ENCODE measurements at places on chromosomes 4 and X. TPM values are rescaled to one million over a fixed set of nuclear protein-coding genes. Genes with fewer than 3 reads are reported as not detected.

DNA sequence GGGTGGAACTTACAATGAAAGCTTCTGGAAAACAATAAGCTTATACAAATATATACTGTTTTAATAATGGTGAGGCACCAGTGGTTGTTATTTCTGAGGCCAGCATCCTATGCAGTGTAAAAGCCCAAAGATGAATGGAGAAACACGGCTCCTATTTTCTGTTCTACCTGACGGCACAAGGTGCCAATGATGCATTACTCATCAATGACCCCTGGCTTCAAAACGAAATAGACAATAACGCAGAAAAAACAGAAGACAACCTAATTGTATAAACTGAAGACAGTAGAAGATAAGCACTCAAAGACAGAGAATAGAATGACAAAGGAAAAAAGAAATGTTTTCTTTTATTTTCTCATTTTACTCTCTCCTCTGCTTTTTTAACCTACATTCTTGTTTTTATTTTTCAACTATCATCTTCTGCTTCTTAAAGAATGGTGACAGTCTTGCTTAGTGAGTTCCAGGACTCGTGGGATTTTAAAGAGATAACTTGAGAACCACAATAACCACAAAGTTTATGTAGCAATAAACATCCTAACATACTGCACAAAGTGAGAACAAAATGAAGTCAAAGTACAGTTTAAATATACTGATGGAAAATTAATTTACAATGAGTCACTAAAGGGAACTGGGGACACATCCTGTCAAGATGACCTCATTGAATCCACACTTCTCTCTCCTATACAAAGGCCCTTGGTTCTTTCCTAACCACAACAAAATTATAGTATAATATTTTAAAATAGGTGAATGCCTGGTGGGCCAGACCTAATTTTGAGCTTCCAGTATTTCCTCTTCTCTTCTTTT, 169.8 kb downstream of the BTC start:
- H3K36me3 ChIP-seq = no peaks in the 10 kb centered on the region
- H3K27me3 ChIP-seq = no peaks in the 10 kb centered on the region
- no peak overlapping the region for H3K4me3 ChIP-seq
- H3K4me1 ChIP-seq = no peaks in the 10 kb centered on the region
- H3K27ac ChIP-seq = no peak overlapping the region
- no peak for DNase-seq

- H3K27ac ChIP-seq = no peak overlapping the region
- DNase-seq = no peak
- no peaks in the 10 kb centered on the region for H3K36me3 ChIP-seq
- H3K27me3 ChIP-seq = no peaks in the 10 kb centered on the region
- no peak overlapping the region for H3K4me3 ChIP-seq
- H3K4me1 ChIP-seq = no peaks in the 10 kb centered on the region
These were observed 97.6 kb upstream of the C1GALT1C1 start for GRCh38 chrX:120727452-120727851.

The MED12 gene
- total RNA-seq = 17.1 TPM

- no peaks in the 10 kb centered on the region for H3K36me3 ChIP-seq
- H3K27me3 ChIP-seq = no peaks in the 10 kb centered on the region
- H3K4me1 ChIP-seq = no peaks in the 10 kb centered on the region
- H3K4me3 ChIP-seq = no peak overlapping the region
These were observed 156.4 kb upstream of the GATB start for GRCh38 chr4:151917145-151917734.

DNA sequence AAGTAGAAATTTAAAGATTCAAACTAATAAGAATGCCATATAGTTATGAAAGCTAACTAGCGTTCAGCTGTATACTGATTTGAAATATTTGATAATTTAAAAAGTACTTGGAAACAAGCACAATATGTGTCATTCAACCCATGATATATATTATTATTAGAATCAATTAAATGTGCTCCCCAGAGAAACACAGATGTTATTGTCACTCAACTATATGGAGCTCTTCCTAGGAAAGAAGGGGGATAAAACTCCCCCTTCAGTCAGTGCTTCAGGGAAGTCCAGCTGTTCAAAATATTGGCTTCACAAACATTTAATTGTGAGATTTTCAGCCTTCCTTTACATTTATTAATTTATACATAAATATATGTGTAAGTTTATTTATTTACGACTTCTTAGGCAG, 135.9 kb downstream of the SLC4A4 start:
- no peaks in the 10 kb centered on the region for H3K4me1 ChIP-seq
- DNase-seq = no peak
- H3K4me3 ChIP-seq = no peak overlapping the region
- no peaks in the 10 kb centered on the region for H3K27me3 ChIP-seq
- no peak overlapping the region for H3K27ac ChIP-seq

- DNase-seq = no peak
- H3K27ac ChIP-seq = no peak overlapping the region
- H3K4me3 ChIP-seq = no peak overlapping the region
- no peaks in the 10 kb centered on the region for H3K36me3 ChIP-seq
These were observed 123.9 kb downstream of the DMD start for GRCh38 chrX:33087411-33087810.

DNA sequence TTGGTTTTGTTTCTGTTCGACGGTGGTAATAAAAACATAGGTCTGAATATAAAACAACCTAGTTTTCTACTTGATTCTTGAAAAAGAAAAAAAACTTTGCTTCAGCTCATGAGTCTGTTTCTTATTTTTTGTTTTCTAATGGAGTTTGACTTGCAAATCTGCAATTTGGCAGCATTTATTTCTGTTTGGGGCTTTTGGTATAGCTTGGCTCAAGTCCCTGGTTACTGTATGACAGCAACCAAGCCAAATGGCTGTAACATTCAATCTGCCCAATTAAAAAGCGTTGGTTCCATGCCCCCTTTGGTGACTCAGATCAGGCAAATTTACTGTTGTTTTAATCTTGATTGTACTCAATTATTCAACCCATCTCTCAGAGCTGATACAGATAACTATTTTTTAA, 263.4 kb downstream of the GRIA3 start:
- no peaks in the 10 kb centered on the region for H3K4me1 ChIP-seq
- no peak overlapping the region for H3K4me3 ChIP-seq
- H3K27ac ChIP-seq = no peak overlapping the region

The STOX2 gene
- total RNA-seq = 6.1 TPM

- H3K4me1 ChIP-seq = no peaks in the 10 kb centered on the region
- no peaks in the 10 kb centered on the region for H3K27me3 ChIP-seq
- no peaks in the 10 kb centered on the region for H3K36me3 ChIP-seq
- DNase-seq = no peak
These were observed 3.5 kb downstream of the SPOCK3 start for GRCh38 chr4:167230744-167231143.

- H3K27me3 ChIP-seq = no peaks in the 10 kb centered on the region
- H3K4me1 ChIP-seq = peaks cover 10% of the 10 kb centered on the region
- no peak for DNase-seq
These were observed 142.0 kb downstream of the CAMK2D start for GRCh38 chr4:113619526-113619925.

The FAM184B gene
- total RNA-seq = not detected

DNA sequence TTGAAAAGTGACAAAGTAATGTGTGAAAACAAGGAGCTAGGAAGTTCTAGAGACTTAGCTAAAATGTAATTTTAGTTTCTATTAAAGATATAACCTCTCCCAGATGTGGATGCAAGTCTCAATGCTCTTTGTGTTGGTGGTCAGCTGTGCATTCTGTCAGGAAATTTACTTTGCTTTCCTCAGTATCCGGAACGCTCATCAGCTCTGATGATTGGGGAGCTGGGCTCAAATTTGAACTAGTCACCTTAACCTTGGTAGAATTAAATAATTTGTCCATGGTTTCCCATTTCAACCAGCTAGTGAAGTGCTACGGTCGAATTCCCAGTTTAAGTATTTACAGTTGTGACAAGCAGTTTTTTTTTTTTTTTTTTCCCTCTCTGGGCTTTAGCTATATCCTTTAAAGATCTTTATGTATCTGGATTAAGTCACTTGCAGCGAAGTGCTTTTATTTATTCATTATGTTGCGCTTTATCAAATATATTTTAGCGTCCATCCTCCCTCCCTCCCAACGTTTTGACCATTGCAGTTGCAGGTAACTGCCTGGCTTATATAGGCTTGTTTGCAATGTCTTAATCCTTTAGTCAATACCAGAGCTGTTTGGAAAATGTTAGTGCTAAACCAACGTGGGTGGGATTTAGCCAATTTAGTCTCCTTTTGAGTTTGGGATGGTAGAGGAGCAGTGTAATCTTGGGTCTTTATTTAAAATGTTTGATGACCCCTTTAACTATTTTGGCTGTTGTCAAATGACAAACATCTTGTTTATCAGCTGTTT, 2.1 kb downstream of the OGT start:
- no peak for DNase-seq
- H3K27ac ChIP-seq = no peak overlapping the region
- peak overlapping the region; percentile 41 for H3K4me3 ChIP-seq
- H3K27me3 ChIP-seq = no peaks in the 10 kb centered on the region

DNA sequence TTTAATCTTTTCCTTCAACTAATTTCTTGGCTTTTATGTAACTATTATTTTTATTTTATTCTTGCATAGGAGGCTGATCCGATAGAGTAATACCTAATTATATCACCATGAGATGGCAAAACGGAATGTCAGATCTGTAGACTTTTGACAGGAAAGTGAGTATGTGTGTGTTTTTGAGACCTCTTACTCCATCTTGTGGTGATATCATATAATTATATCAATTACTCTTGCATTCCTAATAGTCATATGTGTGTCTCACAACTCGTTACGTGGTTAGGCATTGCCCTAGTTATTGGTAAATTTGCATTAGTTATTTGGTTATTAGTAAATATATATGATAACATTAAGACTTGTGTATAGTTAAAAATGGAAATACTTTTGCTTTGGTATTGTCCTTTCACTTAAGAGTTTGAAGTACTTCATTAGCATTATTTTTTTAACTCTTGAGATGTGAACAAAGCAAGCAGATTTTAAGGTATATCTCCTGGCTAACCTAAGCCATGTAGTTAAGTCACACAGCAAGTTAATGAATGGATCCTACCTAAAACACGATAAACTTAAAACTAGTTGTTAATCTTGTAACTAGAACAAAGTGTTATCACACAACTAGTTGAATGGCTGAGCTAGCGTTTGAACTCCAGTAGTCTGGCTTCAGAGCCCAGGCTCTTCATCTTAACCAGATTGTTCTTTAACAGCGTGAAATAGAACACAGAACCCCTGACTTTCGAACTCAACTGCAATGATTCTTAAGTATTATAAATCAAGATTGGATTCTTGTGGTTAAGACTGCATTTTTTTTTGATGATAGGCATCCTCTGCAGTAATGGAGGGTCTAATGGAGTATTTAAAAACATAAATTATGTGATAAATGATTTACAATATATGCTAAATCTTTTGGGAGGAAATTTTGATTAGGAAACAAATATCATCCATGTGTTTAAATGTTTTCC, 67.1 kb downstream of the PGRMC2 start:
- DNase-seq = no peak
- no peak overlapping the region for H3K27ac ChIP-seq
- H3K4me3 ChIP-seq = no peak overlapping the region
- H3K36me3 ChIP-seq = no peaks in the 10 kb centered on the region

GRCh38 chr4:171629182-171629581, 184.0 kb upstream of the GALNTL6 start:
- no peak overlapping the region for H3K4me3 ChIP-seq
- DNase-seq = no peak
- no peaks in the 10 kb centered on the region for H3K36me3 ChIP-seq
- H3K4me1 ChIP-seq = no peaks in the 10 kb centered on the region

DNA sequence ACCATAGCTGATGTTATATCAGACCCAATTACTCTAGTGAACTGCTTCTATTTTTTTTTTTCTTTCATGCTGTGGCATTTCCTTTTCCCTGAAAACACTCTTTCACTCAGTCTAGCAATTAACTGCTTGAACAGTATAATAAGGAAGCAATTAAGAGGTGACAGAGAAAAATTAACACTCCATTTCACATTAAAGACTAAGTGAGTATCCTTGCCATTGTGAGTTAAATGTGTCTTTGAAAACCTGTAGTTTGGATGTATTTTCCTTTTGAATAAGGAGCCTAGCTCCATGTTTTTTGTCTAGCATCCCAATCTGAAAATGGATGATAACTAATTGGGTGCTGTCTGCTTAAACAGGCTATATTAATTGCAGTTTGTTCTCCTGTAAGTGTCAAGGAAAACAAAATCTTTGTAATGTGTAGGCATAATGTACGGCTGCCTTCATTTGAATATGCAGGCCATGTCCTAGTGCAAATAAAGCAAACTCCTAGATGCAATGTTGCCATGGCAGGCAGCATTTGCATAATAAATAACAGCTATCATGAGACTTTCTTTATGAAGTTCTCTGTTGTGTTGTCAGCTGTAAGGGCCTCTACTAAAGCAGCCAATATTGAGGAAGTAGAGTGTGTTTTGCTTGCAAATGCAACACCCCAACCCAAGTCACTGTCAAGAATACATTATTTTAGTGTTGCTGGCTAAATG, 416.7 kb downstream of the ZIC3 start:
- H3K4me1 ChIP-seq = no peaks in the 10 kb centered on the region
- no peak overlapping the region for H3K4me3 ChIP-seq
- no peak overlapping the region for H3K27ac ChIP-seq
- no peak for DNase-seq

DNA sequence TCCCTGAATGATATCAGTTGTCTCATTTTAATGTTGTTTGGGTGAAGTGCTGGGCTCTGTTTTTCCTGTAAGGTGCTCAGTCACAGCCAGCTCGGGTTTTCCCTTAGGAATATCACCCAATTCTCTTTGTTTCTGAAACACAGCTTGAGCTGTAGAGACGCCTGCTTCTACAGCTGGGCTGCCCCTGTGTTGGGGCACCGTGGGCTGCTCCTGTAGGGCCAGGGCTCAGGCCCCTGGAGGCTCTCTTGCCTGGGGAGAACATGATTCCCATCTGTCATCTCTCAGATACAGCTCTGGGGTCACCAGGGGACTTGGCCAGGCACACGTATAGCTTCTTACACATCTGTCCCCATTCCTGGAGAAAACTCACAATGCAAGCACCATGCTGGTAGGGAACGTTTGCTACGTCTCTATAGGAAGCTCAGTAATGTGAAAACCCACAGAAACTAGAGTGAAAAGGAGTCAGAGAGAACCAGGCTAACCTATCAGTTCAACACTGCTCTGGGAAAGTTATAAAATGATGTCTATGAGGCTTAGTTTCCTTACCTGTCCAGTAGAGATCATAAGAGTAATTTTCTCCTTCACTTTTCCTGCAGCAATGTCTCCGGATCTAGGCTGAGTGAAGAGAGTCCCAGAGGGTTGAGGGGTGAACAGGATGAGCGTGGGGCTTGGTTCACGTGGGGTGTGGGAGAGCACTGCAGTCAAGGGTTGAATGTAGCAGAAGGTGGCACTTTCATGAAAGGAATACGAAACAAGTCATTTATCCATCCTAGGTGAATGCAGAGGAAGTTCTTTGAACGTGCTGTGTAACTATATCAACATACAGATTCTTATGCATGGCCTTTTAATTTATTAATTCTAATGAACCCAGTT, 14.5 kb downstream of the FHDC1 start:
- no peak for DNase-seq
- H3K4me1 ChIP-seq = peaks cover 7% of the 10 kb centered on the region
- H3K36me3 ChIP-seq = no peaks in the 10 kb centered on the region
- no peak overlapping the region for H3K27ac ChIP-seq

DNA sequence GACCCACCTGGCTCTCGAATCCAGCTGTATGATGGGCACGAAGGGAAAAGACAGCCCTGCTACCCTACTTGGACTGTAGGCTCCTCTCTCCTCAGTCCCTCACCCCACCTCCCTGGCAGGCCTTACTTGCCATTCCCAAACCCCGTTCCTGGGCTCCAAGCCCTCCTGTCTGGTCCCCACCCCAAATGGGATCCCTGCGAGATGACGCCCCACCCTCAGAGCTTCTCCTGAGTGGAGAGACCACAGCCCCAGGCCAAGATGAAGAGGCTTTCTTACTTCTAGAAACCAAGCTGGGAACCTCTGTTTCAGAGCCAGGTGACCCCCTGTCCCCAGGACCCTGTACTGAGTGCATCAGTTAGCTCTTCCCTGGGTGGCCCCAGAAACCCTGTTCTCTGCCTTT, 4.5 kb downstream of the NALF2 start:
- no peak for DNase-seq
- no peak overlapping the region for H3K4me3 ChIP-seq
- H3K27me3 ChIP-seq = no peaks in the 10 kb centered on the region
- no peaks in the 10 kb centered on the region for H3K36me3 ChIP-seq
